AG04450 (cell line): ENCODE measurements at places on chromosomes 13 and 19. TPM values are rescaled to one million over a fixed set of nuclear protein-coding genes. Genes with fewer than 3 reads are reported as not detected.

GRCh38 chr13:27194895-27195764 lies 23.5 kb upstream of the USP12 start:
- DNase-seq: no peak

GRCh38 chr19:19053508-19054314 lies 10.1 kb upstream of the SLC25A42 start:
- no peak for DNase-seq

HSD11B1L gene
- polyA plus RNA-seq: 4.9 and 7.0 TPM in 2 replicates

RPL18 gene
- polyA plus RNA-seq: 1,020 and 1,259 TPM in 2 replicates

ZNF304 gene
- polyA plus RNA-seq: 7.1 and 7.8 TPM in 2 replicates

DNA sequence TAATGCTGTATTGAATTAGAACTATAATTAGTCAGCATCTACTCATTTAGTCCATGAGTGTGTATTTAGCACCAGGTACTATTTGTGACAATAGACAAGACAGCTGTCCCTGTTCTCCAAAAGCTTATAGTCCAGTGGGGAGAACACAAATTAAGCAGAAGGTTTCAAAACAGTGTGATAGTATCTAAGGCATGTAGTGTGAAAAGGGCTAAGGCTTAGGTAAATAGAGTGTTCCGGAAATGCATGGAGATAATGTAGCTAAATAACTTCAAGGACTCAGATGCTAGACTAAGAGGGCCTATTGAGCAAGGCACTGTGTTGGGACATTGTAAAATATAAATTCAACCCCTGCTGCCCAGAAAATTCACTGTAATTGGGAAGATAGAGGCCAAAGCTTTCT lies 144.1 kb upstream of the MIR17HG start:
- no peak for DNase-seq

GRCh38 chr13:110696776-110697175 lies 9.1 kb downstream of the CARS2 start:
- DNase-seq: no peak

- DNase-seq: no peak
These were observed 416.2 kb downstream of the DIAPH3 start for GRCh38 chr13:59747529-59747928.

- no peak for DNase-seq
These were observed 11.7 kb upstream of the KL start for GRCh38 chr13:33004511-33004910.

- no peak for DNase-seq
These were observed 1.6 kb downstream of the ACTL9 start for GRCh38 chr19:8696993-8697392.

- no peak for DNase-seq
These were observed 591 bp downstream of the DEDD2 start for GRCh38 chr19:42216653-42217519.

DNA sequence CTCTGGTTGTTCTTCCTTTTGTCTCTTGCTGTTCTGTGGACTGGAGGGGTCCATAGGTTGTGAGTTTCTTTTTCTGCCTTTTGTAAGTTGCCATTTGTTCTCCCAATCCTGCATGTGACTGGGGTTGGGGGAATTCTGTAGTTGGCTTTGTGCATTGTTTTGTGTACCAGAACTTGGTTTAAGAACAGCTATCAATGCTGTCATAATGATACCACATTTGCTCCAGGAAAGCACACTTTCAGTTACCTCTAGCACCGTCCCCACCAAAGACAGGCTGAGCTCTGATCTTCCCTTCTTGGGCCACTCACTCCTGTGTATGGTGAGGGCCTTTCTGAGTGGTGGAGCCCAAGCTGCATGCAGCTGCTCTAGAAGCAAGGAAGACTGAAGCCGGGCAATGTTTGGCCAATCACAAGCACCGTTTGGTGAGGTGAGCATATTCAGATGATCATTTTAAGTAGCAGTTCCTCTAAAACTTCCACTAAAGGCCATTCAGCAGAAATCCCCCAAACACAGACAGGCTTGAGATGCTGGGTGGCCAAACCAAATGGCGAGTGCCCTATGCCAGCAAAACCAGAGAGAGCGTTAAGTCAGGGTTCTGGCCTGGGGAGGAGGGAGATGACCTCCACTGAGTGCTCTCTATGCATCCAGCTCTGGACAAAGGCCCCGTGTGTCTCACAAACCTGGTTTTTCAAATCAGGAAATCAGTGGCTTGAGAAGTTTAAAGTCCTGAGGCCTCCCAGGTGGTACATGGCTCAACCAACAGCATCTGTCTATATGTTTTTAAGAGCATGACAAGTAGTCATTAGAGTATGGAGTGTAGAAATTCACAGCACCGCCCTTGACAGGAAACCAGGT lies 120.7 kb upstream of the SPATA13 start:
- no peak for DNase-seq
